ENCODE measurements at places on chromosomes 1 and 21.
A peak's percentile ranks its signal among the peaks of the same experiment; 100 is the strongest.

DNA sequence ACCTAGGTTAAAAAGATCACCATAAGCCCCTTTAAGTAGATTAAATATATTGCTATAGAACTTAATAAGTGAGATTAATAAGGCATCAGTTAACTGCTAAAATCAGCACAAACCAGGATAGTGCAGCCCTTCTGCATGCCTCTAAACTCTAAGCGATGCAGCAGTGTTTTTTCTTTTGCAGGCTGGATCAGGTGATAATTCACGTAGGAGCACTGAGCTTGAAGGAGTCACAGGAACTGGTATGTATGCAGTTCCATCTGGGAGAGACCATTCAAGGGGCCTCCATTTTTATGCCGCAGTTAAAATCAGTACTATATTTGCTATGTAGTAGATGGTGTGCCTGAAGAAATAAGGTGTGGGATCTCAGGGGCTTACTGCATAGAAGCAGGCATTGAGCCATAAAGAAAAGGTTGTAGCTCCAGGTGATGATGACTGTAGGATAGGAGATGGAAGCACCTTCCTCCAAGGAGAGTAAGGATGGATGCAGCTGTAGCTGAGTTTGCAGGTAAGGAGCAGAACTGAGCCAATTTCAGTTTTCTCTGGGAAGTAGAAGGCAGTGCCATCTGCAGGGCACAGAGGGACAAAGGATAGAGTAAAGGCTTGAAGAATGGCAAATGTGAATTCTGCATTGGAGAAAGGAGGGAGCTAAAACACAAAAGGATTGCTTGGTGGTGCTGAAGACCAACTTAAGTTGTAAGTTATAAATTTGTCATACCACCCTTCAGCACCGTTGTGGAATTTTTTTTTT, 22.6 kb downstream of the NPL start:
- DNase-seq: no peak

- DNase-seq: peak; percentile 40
Measured at GRCh38 chr1:79193211-79194079, 186.9 kb upstream of the ADGRL4 start.

- DNase-seq: no peak
Measured at GRCh38 chr1:224496826-224497225, 62.2 kb upstream of the WDR26 start.

GRCh38 chr1:47791879-47792608, 205.1 kb downstream of the TRABD2B start:
- no peak for DNase-seq

DNA sequence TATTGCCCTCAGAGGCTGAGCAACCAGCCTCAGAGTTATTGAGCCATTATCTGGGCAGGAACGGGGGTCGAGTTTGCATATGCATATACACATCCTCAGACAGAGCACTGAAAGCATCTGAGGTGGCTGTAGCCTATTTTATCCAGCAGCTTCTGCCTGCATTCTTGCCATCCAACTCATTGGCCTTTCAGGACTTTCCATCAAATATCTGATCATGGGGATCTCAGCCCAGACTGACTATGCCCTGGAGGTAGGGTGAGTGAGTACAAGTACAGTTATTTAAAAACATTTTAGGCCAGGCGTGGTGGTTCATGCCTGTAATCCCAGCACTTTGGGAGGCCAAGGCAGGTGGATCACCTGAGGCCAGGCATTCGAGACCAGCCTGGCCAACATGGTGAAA, 1.8 kb upstream of the MTF1 start:
- no peak for DNase-seq

- no peak for DNase-seq
Measured at GRCh38 chr1:33515607-33516006, 43.2 kb downstream of the ZSCAN20 start.

DNA sequence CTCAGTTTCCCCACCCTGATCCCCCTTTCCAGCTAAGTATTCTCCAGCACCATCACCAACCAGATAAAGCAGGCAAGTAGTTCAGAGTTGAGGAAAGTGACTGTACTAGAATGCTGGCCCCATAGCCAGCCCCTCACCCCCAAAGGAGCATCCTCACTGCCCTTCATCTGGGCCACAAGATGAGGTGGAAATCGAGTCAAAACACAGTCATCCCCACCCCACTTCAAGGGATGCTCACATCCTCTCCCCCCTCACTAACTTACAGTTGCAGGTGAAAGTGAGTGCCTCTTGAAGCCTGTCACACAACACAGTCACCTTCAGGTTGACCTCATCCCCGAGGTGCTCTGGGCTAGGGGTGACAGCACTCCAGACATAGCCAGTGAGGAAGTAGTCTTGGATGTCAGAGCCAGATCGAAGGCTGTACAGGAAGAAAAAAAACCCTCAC, 30.4 kb downstream of the PIK3C2B start:
- no peak for DNase-seq

- DNase-seq: no peak
Measured at GRCh38 chr1:26016258-26016952, 5.2 kb upstream of the EXTL1 start.

GRCh38 chr1:246537441-246537840, 28.6 kb downstream of the TFB2M start:
- no peak for DNase-seq

DNA sequence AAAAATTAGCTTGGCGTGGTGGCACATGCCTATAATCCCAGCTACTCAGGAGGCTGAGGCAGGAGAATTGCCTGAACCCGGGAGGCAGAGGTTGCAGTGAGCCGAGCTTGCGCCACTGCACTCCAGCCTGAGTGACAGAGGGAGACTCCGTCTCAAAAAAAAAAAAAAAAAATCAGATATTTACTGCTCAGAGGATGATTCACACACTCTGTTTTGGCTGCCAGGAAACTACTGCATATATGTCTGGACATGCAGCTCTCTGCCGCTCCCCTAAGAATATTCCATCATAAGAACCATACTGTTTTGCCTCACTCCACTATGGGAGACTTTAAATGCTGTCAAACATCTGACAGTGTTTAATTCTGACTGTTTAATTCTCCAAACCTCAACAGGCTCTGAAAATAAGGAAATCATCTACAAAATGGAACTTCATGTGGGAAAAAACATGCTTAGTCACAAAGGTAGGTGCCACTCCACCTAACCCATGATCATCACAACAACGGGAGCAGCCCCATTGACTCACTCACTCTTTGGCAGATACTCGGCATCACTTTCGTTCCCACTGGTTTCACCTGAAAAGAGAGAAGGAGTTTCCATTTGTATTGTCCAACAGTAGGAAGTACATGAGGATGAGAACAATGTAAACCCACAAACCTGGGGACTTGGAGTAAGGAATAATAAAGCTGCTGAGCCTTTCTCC, 29.3 kb upstream of the BCAS2 start:
- no peak for DNase-seq

Measured in AG10803 (cell line).